Ammon's horn (tissue), 1 donor: ENCODE measurements at places on chromosomes 16 and 17.
A peak's percentile ranks its signal among the peaks of the same experiment; 100 is the strongest.

DNA sequence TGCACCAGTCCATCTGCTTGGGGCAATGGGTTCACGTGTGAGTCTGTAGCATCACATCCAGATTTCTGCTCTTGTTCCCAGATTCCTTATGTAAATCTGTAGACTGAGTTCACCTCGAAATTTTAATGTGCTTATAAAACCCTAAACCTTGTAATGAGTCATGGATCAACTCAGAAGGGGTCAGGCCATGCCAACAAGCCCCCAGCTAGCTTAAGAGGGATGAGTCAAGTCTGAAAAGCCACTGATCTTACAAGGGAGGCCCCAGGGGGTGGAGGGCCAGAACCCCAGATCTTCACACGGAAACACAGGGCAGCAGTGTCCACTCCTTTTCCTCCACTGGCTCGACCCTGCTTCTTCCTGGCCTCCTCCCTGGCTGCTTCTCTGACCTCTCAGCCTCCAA lies 399.1 kb upstream of the CDH5 start:
- DNase-seq, result no peak

DNA sequence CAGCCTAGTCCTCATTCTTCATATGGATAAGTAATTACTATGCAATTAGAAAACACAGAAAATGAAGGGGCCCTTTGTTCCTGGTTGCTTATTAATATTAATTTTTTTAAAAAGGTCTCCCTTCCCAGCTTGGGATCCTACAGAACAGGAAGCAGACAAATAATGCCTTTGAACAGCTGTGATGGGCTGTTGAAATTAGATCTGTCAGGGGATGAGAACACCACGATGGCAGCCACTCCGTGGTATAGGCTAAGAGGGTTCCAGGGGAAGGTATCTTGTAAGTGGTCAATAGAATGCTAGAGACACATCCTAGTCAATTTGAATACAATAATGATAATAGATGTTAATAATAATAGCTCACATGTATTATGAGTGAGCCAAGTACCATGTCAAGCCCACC lies 83.1 kb downstream of the CCDC182 start:
- DNase-seq, result no peak

DNA sequence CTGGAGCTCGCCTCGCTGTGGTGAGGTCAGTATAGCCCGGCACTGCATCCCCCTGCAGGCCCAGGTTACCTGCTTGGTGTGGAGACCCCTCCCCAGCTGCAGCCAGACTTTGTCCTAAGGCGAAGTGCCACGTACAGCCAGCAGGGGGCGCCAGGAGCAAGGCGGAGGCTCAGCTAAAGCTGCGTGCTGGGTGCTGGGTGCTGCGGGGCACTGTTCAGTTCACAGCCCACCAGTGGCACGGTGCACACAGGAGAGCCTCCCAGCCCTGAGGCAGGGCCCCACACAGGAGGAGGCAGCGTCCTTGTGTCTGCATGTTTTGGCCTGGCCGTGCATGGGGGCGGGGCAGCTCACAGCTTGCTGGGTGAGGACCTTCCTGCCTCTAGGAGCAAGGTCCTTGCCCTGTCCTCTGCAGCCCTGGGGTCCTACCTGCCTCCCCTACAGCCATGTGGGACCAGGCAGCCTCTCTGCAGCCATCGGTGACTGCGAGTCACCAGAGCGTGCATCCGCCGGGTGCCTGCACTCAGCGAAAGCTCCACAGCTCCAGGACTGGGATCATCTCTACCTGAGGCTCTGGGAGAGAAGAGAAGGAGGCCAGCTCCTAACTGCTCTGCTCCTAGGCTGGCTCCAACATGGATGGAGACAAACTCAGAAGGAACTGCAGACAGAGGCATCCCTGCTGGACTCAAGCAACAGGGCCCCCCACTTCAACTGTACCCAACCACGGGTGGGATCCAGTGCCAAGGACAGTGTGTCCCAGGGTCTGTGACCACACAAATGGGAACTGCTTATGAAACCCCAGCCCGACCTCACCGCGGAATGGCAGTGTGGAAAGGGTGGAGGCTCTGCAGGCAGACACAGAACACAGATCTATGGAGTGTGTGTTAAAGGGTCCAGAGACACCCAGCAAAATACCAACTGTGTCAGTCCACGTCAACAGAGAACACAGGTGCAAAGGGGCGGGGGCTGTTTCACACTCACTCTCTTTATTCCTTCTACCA lies 19.0 kb downstream of the SLC7A5 start:
- peak; percentile 69 for DNase-seq

- no peak for DNase-seq
Observed at GRCh38 chr16:88684569-88685155, 1.6 kb downstream of the SNAI3 start.

- no peak for DNase-seq
Observed at GRCh38 chr17:8873801-8874715, 6.6 kb upstream of the PIK3R6 start.

- no peak for DNase-seq
Observed at GRCh38 chr16:24552705-24553246, 13.4 kb downstream of the RBBP6 start.

DNA sequence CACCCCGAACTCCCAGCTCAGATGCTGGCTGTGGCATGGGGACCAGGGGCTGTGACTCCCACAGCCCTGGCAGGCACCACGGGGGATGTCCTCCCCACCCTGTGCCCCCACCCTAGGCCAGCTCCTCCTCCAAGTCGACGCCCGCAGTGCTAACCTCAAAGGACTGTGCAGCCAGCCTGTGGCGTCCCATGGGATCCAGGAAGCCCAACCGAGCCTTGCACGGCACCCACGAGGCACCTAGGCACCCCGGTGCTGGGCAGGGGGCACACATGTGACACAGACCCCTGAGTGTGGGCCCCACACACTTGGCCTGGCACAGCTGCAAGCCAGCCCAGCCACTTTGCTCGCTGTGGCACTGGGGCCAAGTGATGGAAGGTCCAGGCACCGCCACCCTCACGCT lies 3.9 kb downstream of the GCGR start:
- no peak for DNase-seq

DNA sequence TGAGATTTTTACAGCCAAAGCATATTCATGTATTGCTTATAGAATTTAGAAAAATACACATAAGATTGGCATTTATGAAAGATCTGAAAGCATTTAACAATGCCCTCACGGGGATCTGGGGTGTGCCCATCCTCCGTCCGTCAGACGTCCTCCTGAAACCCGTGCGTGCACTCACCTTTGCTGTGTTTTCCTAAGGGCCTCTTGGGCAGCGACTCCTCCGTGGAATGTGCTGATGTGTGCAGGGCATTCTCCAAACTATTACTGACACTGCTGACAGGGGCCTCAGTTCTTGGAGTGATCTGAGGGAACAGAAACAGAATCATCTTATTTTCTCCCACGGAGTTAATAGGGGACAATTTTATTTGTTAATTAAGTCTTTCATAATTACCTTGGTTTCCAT lies 33.0 kb downstream of the ZCCHC14 start:
- DNase-seq, result no peak

DNA sequence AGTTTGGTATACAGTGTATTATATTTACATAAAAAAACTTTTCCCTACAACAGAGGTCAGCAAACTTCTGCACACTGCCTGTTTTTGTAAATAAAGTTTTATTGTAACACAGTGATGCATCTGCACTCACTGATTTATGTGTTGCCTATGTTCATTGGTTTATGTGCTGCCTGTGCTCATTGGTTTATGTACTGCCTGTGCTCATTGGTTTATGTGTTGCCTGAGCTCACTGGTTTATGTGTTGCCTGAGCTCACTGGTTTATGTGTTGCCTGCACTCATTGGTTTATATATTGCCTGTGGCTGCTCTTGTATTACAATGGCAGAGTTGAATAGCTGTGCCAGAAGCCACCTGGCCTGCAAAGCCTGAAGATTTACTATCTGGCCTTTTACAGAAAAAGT lies 81.6 kb downstream of the MYH11 start:
- no peak for DNase-seq

DNA sequence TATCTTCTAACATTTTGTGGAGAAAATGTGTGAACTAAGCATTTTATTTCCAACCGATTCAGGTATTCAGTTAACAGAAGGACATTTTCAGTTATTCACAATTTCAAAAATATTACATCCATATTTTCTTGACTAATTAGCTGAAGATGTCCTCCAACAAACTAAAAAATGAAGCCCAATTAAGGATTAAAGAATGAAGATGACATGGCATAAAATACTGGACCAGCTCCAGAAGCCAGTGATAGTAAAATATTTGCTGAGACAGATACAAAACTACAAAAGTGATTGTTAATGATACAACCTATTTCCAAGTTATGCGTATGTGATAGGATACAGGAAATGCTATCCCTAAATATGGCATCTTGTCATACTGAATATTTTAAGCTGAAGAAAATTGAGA lies 48.6 kb downstream of the PMP22 start:
- no peak for DNase-seq

- no peak for DNase-seq
Observed at GRCh38 chr16:28895609-28896008, 17.3 kb downstream of the ATP2A1 start.
